Stimulated activated CD8-positive, alpha-beta memory T cell treated with anti-CD3 and anti-CD28 coated beads, Interleukin-7, amount 100 ng/mL, for 1 hour (primary cell): ENCODE measurements at places on chromosomes 13 and 19.
A peak's percentile ranks its signal among the peaks of the same experiment; 100 is the strongest.

GRCh38 chr19:48171710-48172109 is 1.2 kb downstream of the ZSWIM9 start:
- no peak for DNase-seq

DNA sequence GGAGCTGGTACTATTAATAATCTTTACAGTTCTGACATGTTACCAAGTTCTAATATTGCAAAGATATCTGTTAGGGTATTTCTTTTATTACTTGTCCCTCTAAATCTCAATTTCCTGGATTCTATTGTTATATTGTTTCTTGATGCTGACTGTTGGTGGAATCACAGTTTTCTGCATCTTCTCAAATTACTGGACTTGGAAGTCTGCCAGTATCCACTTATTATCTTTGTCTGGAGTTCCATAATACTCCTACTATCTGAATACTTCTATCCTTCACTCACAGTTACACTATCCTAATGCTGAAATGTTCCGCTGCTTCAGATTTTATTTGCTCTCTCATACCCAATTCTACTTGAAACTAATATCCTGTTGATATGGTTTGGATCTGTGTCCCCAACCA is 1985.7 kb upstream of the PRR20A start:
- no peak for DNase-seq

- no peak for DNase-seq
Measured at GRCh38 chr13:97253581-97254293, 31.6 kb downstream of the MBNL2 start.

DNA sequence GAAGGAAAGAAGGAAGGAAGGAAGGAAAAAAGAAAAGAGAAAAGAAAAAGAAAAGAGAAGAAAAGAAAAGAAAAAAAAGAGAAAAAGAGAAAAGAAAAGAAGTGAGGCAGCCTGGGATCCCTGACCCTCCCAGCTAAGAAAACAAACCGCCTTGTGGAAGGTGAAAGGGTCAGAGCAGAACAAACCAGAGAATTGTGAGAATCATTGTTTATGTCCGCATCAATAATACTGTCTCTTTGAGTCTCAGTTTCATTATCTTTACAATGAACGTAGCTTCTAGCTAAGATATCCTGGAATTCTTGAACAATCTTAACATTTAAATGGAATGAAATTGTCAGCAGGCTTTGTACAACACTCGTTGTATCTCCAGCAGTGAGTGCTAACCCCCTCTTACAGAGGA is 66.4 kb upstream of the SERP2 start:
- DNase-seq = no peak

- no peak for DNase-seq
Measured at GRCh38 chr19:31329819-31330218, 19.4 kb downstream of the TSHZ3 start.

DNA sequence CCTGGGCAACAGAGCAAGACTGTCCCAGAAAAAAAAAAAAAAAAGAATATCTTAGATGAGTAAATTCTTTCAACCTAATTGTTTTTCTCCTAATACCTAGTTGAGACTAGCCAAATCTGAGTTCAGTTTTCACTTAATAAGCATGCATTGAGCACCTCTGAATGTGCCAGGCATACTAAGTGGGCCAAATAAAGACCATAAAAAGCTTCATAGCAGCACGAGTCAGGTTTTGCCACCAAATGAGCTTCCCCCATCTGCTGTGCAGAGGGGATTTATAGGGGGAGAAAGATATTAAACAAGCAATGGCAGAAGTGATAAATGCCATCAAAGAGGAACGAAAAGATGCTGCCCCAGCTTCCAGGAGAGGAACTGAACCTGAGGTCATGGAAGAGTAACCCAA is 11.4 kb downstream of the THSD1 start:
- DNase-seq = no peak

DNA sequence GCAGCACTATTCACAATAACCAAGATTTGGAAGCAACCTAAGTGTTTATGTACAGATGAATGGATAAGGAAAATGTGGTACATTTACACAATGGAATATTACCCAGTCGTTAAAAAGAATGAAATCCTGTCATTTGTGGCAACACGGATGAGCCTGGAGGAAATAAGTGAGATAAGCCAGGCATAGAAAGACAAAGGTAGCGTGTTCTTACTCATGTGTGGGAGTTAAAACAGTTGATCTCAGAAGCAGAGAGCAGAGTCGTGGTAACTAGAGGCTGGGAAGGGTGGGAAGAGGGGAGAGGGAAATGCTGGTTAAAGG is 29.5 kb downstream of the LILRB4 start:
- no peak for DNase-seq

DNA sequence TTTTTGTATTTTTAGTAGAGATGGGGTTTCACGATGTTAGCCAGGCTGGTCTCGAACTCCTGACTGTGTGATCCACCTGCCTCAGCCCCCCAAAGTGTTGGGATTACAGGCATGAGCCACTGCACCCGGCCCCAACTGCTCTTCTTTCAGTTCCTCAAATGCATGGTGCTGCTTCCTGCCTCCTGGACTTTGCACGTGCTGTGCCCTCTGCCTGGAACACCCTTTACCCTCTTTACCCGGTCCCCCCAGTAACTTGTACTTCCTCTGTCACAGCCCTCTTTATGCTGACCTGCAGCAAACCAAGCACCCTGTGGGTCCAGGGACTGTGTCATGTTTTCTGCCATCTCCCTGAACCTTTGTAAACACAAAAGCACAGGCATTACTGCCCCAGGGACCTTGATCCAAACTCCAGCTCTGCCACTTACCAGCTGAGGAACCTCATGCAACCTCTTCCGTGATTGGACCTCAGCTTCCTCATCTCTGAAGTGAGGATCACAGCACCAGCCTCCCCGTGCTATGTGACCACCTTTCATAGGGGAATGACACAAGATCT is 3.8 kb downstream of the BLVRB start:
- DNase-seq = no peak

DNA sequence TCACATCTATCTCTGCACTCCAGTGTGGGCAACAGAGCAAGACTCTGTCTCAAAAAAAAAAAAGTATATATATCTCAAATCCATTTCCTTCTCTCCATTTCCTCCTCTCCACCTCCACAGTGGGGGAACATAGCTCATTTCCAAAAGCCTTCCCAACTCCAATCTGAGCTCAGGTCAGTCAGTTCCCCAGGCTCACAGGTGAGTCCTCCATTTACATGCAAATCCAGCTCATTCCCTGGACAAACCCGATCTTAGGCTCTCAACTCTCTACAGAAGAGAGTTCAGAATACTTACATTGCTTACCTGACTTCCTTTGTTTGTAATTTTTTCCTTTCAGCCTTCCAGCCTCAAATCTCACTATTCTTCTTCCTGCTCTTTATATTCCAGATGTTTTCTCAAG is 518.3 kb downstream of the GPC6 start:
- no peak for DNase-seq

GRCh38 chr13:39108783-39109182 is 70.5 kb downstream of the NHLRC3 start:
- DNase-seq = no peak

DNA sequence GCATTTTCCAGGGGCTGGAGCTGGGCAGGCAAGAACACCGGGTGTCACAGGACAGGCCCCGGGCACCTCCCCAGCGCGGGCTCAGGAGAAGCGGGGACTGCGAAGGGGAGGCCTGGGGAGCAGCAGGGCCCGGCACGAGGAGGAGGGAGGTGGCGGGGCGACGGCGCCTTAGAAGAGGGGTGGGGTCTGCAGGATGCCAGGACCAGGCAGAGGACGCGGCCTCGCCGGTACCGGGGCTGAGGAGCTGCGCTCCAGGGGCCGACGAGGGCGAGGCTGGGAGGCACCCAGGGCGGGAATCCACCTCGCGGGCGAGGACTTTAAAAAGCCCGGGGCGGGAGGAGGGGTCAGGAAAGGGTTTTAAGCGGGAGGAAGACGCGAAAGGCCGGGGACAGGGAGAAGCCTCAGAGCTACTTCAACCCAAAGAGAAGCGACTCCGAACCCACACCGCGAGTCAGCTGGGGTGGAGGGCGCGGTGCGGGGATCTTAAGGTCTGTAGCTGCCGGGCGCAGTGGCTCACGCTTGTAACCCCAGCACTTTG is 665 bp downstream of the ZNF347 start:
- peak; percentile 2 for DNase-seq

- DNase-seq = no peak
Measured at GRCh38 chr19:19900139-19900728, 512 bp upstream of the ZNF93 start.

- DNase-seq = no peak
Measured at GRCh38 chr19:676339-677105, at the start of gene FSTL3. FSTL3 (plus strand) TSS chr19:676392; CDS start chr19:676424, 32 bp downstream.

DNA sequence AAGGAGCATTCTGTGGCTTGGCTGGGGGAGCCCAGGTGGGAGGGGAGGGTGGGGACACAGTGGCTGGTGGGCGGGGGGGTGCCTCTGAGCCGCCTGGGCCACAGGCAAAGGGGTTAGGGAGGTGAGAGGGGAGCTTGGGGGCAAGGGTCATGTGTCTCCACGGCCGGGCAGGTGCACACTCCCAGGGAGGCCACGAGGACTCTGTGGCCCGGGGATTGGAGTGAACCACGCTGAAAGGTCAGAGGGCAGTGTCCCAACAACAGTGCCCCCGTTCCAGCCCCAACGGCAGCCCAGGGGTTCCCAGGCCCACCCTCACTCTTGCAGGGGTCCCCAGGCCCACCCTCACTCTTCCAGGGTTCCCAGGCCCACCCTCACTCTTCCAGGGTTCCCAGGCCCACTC is 9.6 kb downstream of the C2CD4C start:
- no peak for DNase-seq

DNA sequence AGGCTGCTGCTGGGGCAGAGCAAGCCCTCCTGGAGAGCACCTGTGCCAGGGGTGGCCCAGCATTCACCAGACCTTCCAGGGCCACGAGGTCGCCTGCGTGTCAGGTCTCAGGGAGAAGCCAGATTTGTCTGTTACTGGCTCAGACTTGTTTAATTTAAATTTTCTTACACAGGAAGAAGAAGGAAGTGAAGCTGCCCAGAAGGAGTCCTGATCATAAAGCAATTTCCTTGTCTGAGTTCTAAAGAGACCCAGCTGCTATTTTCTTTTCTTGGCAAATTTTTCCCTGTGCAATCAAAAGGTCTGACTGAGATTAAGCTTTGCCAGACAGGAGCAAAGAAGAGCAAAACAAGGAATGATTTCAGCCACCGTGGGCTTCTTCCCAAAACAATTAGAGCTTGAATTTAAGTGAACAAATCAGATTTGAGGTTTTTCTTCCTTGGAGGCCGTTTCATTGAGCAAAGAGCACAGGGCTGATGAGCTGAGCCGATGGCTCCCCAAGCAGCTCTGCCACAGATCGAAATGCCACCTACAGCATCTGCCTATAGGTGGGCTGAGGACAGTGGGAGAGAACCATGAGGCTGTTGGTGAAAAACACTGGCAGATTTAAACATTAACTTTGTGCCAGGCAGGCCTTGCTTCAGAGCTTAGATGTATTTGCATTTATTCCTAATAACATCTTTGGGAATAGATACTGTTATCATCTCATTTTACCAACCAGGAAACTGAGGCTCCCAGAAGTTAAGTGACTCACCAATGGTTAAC is 40.1 kb downstream of the HSPH1 start:
- DNase-seq = no peak

GRCh38 chr19:45417151-45417550 is 6.6 kb downstream of the ERCC1 start:
- DNase-seq = no peak

- no peak for DNase-seq
Measured at GRCh38 chr13:109785892-109786450, 412 bp downstream of the IRS2 start.

GRCh38 chr13:73096638-73097037 is 37.8 kb downstream of the KLF5 start:
- DNase-seq = no peak

GRCh38 chr19:1223018-1223855 is 14.6 kb downstream of the CBARP start:
- no peak for DNase-seq

DNA sequence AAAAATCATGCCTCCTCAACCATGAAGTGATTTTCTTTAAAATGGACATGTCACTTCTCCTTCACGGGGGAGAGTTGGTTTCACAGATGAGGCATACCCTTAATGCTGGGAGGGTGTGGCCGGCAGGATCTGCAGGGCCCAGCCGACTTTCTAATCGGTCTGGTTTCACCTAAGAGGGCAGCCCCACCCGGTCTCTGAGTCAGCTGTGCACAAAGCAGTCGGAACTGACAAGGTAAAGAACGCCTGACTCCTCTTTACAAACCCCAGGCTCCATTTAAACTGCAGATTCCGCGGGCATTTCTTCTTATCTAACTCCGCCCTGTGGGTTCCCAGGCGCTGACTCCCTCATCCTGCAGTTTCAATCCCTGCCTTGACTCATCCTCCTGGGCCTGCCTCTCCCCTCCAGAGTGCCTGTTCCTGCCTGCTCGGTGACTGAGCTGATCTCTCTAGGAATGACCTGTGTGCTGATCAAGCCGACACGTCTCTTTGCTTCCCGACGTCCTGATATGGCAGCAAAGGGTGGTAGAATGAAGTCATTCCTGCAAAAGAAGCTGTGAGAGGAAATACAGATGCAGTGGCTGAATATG is 63.4 kb downstream of the EFNB2 start:
- no peak for DNase-seq

DNA sequence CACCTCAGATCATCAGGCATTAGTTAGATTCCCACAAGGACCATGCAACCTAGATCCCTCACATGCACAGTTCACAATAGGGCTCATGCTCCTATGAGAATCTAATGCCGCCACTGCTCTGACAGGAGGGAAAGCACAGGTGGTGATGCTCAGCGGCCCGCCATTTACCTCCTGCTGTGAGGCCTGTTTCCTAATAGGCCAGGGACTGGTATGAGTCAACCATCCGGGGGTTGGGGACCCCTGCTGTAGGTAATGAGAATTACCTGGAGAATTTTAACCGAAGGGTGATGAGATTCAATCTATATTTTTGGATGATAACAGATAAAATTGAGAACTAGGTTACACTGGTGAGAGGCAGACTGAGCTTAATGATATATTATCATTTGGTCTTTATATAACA is 101.4 kb downstream of the LACC1 start:
- DNase-seq = no peak

- no peak for DNase-seq
Measured at GRCh38 chr19:38370299-38370698, 4.1 kb upstream of the PSMD8 start.

DNA sequence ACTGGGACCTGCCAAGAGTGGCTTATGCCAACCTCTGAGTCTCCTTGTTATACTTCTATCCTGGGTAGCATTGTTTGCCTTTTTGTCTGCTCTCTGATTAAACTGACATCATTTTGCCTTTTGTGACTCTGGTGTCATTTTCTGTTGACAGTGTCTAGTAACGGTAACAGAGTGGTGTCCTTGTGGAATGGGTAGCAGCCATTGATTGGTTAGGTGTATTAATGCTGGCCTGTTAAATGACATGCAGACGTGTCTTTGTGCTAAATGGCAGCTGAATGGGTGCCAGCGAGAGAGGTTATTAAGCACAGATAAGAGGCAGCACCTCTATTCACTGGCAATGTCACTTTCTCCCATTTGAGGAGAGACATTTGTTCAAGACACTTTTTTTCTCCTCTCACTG is 1289.4 kb downstream of the PCDH9 start:
- DNase-seq = no peak

GRCh38 chr19:3980353-3981251 is 4.7 kb downstream of the EEF2 start:
- no peak for DNase-seq

- no peak for DNase-seq
Measured at GRCh38 chr19:1773184-1773583, 19.9 kb downstream of the ONECUT3 start.
